Kidney (tissue), 22 donors: ENCODE measurements at places on chromosomes 1 and 21. TPM values are rescaled to one million over a fixed set of nuclear protein-coding genes. Genes with fewer than 3 reads are reported as not detected.

DNA sequence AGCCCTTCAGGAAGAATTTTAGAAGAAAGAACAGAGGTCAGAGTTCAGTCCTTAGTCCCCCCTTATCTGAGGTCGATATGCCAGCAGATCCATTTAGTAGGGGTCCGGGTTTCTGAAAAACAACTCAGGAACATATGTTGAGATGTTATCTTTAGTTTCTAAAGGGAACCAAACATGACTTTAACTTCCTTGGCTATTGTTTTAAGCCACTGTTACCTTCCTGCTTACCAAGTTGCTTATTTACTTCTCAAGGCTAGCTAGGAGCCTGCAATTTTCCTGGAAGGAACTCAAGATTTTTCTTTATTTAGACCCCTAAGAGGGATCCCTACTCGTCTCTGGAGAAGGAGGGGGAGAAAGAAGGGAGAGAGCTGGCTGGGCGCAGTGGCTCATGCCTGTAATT lies 54.3 kb downstream of the KCNC4 start:
- no peak overlapping the region for H3K4me3 ChIP-seq
- H3K27me3 ChIP-seq: no peaks in the 10 kb centered on the region
- no peaks in the 10 kb centered on the region for H3K4me1 ChIP-seq
- H3K27ac ChIP-seq: no peak overlapping the region

DNA sequence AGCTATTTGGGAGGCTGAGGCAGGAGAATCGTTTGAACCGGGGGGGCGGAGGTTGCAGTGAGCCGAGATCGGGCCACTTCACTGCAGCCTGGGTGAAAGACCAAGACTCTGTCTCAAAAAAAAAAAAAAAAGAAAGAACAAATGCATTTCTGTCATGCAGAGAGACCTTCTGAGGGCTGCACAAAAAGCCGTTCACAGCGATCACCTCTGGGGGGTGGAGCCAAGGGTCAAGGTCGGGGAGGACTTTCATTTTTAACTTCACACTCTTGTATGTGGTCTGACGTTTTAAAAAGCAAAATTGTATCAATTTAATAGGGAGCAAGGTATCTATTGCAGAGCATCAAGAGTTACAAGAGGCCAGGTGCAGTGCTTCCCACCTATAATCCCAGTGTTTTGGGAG lies 26.6 kb upstream of the CLDN14 start:
- no peak overlapping the region for H3K27ac ChIP-seq
- no peaks in the 10 kb centered on the region for H3K36me3 ChIP-seq
- no peak for DNase-seq
- no peak overlapping the region for H3K4me3 ChIP-seq

GRCh38 chr21:45570826-45571601 lies 28.8 kb upstream of the SLC19A1 start:
- H3K4me1 ChIP-seq: no peaks in the 10 kb centered on the region
- H3K27ac ChIP-seq: no peak overlapping the region
- H3K4me3 ChIP-seq: no peak overlapping the region
- no peak for DNase-seq

GRCh38 chr1:10424651-10425050 lies 5.6 kb upstream of the CENPS start:
- no peaks in the 10 kb centered on the region for H3K4me1 ChIP-seq
- no peaks in the 10 kb centered on the region for H3K27me3 ChIP-seq
- no peak overlapping the region for H3K4me3 ChIP-seq
- DNase-seq: no peak
- no peak overlapping the region for H3K27ac ChIP-seq

GRCh38 chr1:201206176-201206575 lies 15.6 kb downstream of the IGFN1 start:
- H3K27ac ChIP-seq: no peak overlapping the region
- H3K27me3 ChIP-seq: no peaks in the 10 kb centered on the region
- H3K36me3 ChIP-seq: no peaks in the 10 kb centered on the region
- no peak overlapping the region for H3K4me3 ChIP-seq
- no peaks in the 10 kb centered on the region for H3K4me1 ChIP-seq

DNA sequence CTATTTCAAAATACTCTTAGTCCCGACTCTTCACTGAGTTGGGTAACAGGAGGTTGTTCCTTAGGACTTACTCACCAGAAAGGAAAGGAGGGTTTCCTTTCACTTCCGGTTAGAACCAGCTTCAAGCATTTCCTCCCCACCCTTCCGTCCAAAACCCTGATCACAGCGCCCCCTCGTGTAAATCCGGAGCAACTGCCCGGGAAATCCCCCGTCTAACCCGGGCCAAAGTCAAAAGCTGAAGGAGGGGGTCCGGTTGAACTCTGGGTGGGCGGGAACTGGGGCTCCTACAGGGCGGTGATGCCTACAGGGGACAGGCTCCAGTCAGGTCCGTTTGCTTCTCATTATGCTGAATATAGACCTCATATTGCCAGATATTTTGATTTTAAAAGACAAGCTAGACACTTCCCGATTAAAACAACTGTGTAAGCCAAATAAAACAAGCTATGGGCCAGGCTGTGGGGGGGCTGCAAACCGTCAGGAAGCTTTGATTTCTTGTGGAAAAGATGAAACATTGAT lies 15.0 kb upstream of the MTARC2 start:
- H3K4me3 ChIP-seq: no peak overlapping the region
- no peaks in the 10 kb centered on the region for H3K27me3 ChIP-seq

DNA sequence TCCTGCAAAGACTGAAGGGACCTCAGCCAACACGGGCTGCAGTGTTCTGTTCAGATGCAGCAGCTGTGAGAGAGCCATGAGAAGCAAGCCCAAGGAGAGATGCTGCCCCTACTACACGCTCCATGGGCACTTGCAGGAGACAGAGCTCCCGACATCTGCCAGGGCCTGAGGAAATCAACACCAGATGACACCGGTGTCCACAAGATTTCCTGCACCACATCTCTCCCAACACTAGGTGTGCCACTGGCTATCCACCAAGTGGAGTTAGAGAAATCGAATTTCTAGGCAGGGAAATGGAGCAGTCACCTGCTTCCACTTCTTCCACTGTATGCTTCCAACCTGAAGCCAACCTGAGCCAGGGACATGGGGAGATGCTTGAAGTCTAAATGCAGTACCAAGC lies 445.3 kb downstream of the RWDD3 start:
- H3K36me3 ChIP-seq: no peaks in the 10 kb centered on the region
- no peak overlapping the region for H3K27ac ChIP-seq
- DNase-seq: no peak
- H3K4me3 ChIP-seq: no peak overlapping the region

DNA sequence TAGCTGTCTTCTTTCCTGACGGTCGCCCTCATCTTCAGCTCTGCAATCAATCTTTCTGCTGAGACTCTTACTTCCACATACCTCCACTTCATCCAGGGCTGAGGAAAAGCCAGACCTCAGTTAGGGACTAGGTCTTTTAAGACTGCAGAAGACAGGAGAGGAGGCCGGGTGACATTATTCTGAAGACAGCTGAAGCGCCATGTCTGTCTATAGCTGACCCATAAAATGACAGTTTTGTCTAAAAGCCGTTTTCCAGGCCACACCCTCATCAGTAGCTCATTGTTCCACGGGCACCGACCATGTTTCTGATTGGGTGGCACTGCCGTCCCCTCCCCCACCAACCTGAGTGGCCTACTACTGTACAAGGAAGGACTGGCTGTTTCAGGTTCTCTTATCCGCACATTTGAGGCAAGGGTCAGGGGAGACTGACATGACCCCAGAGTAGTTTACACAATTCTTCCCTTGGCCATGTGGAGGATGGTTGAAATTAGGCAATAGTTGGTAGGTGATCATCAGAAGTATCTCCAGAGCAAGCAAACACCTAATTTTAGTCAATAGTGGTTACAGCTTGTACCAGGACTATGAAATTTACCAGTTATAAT lies at the start of gene ADCY10:
TSS of gene ADCY10 (minus strand) at position 240 of the 602 bp plus-strand sequence. CDS start 8,994 bp downstream, outside the sequence.
- H3K27me3 ChIP-seq: no peaks in the 10 kb centered on the region
- no peak within 1 kb of the TSS for H3K4me3 ChIP-seq
- H3K27ac ChIP-seq: no peak within 1 kb of the TSS

DNA sequence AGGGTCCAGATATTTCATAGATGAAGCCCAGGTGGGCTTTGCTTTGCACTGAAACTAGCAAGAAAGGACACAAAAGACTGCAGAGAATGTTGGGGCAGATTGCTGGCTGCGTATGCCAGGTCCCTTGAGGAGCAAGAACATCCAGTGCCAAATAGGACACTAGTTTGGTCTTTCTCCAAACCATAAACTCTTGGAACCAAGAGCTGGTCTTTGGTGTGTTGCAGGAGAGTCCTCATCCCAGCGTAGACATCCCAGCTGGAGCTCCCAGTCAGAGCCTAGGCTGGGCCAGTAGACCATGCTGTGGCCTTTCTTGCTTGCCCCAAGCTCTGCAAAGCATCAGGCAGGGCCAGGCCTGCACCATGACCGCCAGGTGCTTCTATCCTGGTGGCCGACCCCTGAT lies 87.5 kb downstream of the ATP5PO start:
- no peaks in the 10 kb centered on the region for H3K27me3 ChIP-seq
- H3K36me3 ChIP-seq: peaks cover 6% of the 10 kb centered on the region
- no peak overlapping the region for H3K27ac ChIP-seq
- no peak for DNase-seq
- H3K4me3 ChIP-seq: no peak overlapping the region

- no peaks in the 10 kb centered on the region for H3K36me3 ChIP-seq
- H3K27ac ChIP-seq: peak overlapping the region; percentile 17
- H3K4me3 ChIP-seq: peak overlapping the region; percentile 32
- peak; percentile 72 for DNase-seq
- peaks cover 4% of the 10 kb centered on the region for H3K4me1 ChIP-seq
Measured at GRCh38 chr1:64505944-64506655, 36.2 kb downstream of the CACHD1 start.

DNA sequence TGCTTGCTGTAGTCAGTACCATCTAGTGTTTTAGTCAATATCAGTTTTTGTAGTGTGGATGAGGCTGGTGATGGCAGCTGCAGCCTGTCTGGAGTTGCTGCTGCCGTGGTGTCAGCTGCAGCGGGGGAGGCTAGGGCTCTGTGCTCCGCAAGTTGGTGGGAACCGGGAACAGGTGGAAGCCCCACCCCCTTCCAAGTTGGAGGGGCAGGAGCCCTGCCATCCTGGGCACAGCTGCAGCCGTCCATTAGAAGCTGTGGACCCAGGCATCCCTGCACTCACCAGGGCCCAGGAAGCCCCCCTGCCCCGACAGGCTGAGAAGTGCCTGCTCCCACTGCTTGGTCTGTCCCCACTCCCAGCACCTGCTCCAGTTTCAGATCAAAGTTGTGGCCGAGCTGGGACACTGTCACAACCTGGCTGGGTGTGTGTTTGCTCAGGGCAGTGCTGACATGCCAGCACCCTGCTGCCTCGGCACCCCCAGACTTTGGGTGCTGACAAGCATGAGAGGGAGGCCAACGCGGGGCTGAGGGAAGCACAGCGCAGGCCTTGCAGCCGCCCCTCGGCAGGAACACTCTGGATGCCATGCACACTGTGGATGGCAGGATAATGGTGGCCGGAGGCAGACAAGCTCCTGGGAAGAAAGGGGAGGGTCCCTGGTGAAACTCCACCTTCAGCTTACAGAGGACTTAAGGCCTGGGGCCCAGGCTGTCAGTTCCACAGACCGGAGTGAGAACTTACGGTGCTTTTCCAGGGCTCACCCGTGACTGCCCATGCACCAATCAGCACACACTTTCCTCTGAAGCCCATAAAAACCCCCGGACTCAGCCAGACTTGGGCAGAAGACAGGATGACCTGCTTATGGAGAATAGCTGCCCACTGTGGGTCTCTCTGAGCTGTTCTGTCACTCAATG lies 86.9 kb downstream of the ADARB1 start:
- H3K4me3 ChIP-seq: no peak overlapping the region
- DNase-seq: peak; percentile 76
- H3K27ac ChIP-seq: no peak overlapping the region
- no peaks in the 10 kb centered on the region for H3K27me3 ChIP-seq

DNA sequence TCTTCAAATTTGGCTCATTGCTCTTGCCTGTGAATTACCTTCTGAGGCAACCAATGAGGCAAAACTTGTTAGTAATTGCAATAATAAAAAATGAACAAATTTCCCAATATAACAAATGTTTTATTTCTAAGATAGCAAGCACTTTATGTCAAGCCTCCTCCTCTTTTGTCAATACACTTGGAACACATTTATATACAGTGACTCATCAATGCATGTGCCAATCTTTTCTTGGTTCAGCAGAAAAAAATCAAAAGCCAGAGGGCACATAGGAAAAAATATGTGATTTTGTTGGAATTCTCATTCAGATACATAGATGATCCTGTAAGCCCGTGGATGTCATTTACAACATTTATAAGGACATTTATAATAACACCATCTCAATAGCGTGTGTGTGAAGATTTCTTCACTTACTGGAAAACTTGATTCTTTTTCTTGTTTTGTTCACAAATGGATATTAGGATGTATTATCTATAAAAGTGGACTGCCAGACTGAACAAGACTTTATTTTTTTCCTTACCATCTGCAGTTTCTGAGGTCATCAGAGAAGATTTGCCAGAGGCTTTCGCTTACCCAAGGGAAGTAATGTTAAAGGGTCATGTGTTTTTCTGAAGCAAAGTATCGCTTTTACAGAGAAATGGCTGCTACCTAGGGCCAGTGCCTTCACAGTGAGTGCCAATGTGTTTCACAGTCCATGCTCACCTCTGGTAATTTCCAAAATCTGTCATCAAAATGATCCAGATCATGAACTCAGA lies 645.7 kb upstream of the PTBP2 start:
- H3K27ac ChIP-seq: no peak overlapping the region
- no peak for DNase-seq
- no peaks in the 10 kb centered on the region for H3K27me3 ChIP-seq
- H3K4me3 ChIP-seq: no peak overlapping the region

GRCh38 chr21:29656504-29657239 lies 283.1 kb downstream of the GRIK1 start:
- H3K27me3 ChIP-seq: no peaks in the 10 kb centered on the region
- peak; percentile 81 for DNase-seq
- H3K4me1 ChIP-seq: no peaks in the 10 kb centered on the region
- no peaks in the 10 kb centered on the region for H3K36me3 ChIP-seq

DNA sequence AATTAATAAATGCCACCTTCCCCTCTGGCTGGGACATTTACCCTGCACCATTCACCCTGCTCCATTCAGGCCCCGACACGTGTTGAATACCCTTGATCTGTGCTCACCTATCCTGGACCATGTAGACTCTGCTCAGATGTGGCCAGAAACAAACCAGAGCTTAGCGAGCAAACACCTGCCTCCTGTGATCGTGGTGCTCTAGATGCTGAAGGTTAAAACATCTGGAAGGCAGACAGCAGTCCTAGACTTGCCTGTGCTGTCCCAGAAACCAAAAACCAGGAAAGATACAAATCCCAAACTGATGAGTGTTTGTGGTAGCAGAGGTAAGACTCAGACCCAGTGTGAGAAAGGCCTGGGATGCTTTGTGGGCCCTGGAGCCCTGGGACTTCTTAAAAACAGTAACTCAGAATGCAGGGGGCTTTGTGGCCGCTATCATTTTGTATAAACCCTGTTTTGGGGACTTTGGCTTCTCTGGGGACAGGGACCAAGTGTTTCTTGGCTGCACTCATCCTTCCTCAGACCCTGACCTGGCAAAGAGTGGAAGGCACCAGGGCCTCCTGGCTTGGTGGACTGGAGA lies 99.6 kb downstream of the DMRTB1 start:
- H3K4me1 ChIP-seq: peaks cover 4% of the 10 kb centered on the region
- H3K36me3 ChIP-seq: no peaks in the 10 kb centered on the region
- H3K4me3 ChIP-seq: no peak overlapping the region
- H3K27ac ChIP-seq: no peak overlapping the region

Gene RNF220
- 66.9 TPM for total RNA-seq

Gene SLC6A9
- 12.6 TPM for total RNA-seq

Gene TMPRSS3
- 15.4 TPM for total RNA-seq

Gene SSR2
- total RNA-seq: 175 TPM

Gene LYPD8
- total RNA-seq: 3.2 TPM

Gene TAS1R1
- total RNA-seq: not detected
